ENCODE measurements at places on chromosomes 11 and 22.

DNA sequence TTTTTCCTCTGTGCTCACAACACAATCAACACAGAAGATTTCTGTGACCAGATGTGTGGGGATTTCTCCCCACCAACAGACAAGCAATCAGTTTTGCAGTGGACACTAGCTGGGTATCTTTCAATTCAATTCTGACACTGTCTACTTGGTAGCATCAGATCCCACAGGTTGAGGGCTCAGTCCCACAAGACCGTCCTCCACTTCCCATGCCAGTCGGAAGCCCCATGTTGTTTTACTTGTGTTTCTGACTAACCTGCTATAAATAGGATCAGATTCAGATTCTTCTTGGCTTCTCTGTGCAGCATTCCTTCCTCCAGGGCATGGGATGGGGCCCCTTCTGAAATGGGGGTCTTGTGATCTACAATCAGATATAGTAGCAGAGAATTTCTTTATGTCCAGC lies 19.6 kb downstream of the ACER3 start:
- DNase-seq, result peak; percentile 96

GRCh38 chr11:32259641-32260081 lies 168.8 kb downstream of the RCN1 start:
- DNase-seq, result peak; percentile 58

DNA sequence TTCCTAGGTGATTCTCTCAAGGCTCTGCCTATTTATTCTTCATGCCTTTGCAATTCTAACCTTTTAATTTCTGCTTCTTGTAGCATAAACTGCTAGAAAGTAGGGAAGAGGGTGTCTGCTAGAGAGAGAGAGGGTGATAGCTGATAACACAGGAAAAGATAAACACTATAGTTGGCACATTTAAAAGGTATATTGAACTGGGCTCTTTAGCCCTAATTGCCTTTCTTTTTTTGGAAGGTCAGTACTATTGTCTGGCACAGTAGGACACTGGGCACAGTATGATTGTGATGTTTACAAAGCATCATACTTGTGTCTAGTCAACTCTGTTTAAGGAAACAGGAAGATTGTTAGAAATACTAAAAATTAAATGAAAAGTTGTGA lies 33.3 kb downstream of the TEAD1 start:
- no peak for DNase-seq

DNA sequence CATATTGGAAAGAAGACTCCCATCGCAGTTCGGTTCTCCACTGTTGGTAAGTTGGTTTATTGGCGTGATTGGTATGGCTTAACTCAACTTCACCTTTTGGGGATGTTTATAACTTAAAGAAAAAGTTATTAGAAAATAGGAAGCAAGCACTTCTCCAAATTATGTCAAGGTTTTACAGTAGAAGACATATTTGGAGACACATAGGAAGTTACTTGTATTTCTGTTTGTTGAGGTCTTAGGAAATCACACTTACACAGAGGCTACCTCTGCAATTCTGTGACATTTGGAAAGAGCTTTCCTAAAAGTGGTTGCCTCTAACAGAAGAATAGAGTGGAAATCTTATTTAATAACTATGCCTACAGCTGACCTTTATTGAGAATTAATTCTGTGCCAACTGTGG lies 12.3 kb downstream of the CAT start:
- no peak for DNase-seq

DNA sequence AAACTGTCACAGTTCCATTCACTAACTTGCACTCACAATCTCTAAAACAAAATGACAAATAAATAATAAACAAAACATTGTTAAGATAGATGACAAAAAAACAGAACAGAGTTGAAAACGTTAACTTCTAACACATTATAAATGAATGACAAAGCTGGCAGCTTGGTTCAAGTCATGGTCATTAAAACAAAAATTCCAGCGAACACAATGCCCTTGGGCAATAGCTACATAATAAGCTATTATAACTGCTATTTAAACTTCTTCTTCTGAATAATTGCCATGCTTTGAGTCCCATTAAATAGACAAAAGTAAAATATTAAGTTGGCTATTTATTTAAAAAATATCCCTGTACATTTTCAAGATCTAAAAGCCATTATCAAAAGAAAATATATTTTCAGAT lies 54.7 kb downstream of the PICALM start:
- DNase-seq, result peak; percentile 21

DNA sequence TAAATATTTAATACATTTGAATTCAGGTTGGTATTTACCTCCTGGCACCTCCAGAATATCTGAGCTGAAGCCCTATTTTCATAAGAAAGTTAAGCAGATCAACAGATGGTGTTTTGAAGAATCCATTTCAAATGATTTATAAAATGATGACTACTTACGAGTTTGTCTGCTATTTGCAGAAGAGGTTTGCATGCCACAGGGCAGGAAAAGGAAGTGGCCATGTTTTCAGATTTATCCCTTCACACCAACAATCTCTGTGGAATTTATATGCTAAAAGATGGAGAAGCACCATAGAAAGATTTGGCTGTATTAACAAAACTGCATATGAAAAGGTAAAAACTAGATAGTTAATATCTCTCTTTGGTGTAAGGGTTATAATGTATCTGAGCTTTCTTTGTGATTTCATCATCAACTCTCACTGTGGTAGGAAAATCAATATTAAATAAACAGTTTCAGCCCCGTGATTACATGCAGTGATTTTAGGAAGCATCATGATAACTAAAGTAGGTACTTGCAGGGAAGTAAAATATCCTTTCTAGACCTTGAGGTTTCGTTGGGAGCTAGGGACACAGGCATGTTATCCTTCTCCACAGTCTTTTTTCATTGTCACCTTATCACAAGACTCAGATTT lies 2.6 kb downstream of the BMAL1 start:
- DNase-seq, result no peak

All from pons (tissue), 1 donor.